Aorta (tissue), 5 donors: ENCODE measurements at places on chromosomes 16 and 17.

DNA sequence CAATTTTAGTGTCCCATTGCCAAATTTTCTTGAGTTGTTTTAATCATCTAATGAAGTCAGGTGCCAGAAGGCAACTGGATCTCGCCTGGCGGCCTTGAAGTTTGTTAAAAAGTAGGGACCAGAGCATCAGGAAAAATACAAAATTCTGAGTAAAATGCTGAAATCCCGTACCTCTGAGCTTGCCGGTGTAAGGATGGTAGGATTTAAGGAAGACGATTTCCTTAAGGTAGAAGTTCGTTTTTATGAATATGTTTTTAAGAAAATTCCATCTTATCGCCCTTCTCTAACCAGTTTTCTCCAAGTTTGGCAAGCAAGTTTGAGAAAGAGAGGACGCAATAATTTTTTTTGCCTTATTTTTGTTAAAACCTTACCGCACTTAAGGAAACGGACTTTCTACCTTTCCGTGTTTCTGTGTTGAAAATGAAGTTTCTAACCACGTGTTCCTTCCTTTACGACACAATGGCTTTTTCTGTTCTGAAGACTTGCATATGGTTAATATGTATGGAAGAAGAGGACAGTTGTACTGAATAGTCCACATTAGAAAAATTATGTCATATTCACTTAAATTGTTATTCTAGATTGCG is 748 bp downstream of the ATF7IP2 start:
- DNase-seq = no peak

DNA sequence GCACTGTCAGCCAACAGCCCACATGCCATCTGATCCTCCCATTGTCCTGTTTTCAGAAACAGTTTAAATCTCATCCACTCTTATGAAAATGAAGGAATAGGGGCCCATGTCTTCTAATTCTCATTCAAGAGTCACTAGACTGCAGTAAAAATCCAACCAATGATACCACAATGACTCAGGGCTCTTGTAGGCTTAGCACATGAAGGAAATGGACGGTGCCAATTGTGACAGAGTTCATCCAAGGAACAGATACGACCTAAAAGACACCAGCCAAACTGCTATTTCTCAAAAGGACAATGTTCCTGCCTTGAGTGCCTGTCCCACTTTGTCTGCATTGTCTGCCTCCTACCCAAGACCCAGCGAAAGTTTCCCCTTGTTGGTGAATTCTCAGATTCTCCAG is 204.8 kb upstream of the COX10 start:
- DNase-seq = no peak

DNA sequence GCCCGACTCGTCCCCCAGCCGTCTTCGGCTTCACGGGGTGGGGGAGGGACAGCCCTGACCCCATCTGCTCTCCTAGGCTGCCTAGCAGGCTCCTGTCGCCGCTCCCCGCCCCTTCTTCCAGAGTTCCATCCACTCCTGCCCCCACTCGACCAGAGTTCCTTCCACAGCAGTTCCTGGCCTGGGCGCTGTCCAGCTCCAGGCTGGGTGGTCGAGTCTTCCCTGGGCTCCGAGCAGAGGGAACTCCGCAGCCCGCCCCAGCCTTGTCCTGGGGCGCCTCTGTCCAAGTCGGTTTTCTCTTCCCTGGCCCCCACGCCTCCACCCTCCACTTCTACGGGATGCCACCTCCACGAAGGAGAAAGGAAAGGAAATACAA is 1.4 kb downstream of the PYY start:
- DNase-seq = no peak

DNA sequence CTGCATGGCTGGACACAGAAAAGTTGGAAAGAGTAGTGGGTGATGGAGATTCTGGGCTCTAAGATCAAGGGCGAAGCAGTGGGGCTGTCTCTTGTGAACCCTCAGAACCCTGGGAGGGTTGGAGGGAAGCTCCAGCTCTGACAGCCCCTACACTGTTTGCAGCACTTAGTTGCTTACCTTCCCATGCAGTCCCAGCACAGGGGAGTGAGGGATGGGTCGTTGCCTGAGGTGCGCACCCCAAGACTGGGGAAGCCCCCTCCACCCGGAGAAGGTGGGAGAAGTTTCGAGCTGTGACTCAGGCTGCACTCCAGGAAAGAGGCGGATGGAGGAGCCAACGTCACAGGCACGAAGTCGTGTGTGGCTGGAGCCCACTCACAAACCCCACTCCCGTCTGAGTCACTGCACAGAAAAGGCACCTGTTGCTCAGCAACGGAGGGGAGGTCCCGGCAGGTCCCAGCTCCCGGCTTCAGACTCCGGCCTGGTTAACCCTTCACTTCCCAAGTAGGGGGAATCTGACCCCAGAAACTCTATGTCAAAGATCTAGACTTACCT is 60.1 kb downstream of the AIPL1 start:
- DNase-seq = no peak

- peak; percentile 81 for DNase-seq
These were observed 79.5 kb downstream of the ANKRD11 start for GRCh38 chr16:89410794-89411309.

- no peak for DNase-seq
These were observed 75.2 kb upstream of the CIBAR2 start for GRCh38 chr16:85187447-85187846.

- DNase-seq = no peak
These were observed 23.1 kb downstream of the CDC42EP4 start for GRCh38 chr17:73288534-73289302.
